ENCODE measurements at places on chromosomes 3 and 15.

DNA sequence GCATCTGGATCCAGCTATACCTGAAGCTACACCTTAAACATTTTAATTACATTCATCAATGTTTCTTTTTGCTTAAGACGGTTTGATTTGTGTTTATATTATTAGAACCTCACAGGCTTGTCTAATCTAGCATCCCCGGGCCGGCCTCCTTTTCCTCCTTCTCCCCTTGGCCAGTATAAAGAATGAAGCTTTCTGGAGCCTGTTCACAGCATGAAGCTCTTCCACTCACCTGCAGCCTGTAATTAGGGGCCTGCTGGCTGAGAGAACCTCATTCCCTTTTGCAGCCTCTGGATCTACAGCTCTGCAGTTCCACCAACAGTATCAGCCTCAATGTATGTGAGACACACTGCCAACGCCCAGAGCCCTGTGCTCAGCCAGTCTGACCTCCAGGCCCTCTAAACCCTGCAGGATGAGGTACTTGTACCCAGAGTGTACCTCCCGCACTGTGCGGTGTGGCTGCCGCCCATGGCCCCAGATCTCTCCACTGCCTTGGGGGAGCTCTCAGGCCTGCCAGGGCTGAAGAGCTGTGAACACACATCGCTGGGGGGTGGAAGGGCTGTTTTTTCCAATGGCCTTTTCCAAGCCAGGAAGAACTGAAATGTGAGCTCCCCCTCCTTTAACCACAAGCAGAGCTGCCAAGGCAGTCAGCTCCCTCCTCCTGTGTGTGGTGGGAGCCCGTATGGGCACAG, 114.7 kb upstream of the ALDH1A3 start:
- peak; percentile 56 for DNase-seq

DNA sequence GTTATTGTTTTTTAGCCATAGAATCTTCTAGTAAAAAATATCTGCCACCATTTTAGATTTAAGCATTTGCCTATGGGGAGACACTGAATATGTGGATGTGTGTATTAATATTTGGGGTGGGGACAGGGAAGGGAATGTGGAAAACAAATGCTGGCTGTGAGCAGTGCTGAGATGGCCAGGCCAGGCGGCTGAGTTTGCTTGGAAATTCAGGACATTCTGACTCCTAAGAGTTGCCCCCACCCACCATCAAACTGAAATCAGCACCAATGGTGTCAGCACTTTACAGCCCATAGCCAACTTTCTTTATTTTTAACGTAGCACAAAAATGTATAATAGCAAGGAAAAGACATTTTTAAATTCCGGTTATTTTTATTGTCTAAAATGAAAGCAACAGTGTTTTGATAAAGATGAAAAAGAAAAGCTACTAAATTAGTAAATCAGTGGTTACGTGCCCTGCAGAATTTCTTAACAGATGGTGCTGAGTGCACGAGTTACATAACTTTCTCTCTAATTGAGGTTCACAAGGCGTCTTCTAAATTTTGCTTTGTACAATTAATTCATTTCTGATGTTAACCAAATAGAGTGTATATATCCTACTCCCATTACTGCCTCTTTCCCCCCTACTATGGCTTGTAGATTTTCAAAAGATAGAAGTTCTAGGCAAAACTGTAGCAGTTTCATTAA, 34.0 kb downstream of the B3GALNT1 start:
- DNase-seq, result no peak

DNA sequence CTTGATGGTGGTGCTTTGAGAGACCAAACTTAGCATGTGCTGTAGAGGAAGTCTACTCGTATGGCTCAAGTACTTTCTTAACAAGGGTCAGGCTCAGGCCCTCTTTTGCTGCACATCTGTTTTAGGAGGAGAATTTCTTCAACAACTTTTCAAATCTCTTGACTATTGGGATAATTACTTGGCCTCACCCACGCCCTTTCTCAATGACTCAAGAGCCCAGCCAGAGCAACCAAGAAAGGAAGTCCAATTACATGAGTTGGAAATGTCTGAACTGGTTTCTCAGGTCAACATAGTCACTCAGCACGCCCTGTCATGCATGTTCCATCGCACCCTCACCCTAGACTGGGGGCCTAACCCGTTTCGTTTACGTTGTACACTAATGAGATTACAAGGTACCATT, 44.8 kb upstream of the UMPS start:
- no peak for DNase-seq

DNA sequence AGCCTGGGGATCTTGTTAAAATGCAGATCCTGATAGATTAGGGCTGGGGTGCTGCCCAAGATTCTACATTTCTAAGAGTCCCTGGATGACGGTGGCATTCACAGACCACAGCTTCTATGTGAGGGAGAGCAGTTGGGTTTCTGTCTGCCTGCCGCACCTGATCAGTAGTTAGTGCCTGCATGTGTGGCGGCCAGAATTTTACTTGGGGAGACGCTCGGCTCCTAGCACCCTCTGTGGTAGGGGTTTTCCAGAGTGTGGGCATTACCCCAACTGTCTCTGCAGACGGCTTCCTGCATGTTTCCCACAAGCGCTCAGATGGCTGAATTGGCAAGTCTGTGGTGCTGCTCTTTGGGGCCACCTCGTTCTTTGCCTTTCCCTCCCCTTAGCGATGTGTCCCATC, 8.3 kb downstream of the GHRL start:
- DNase-seq, result no peak

- no peak for DNase-seq
Measured at GRCh38 chr3:119619094-119619493, 21.4 kb downstream of the PLA1A start.

DNA sequence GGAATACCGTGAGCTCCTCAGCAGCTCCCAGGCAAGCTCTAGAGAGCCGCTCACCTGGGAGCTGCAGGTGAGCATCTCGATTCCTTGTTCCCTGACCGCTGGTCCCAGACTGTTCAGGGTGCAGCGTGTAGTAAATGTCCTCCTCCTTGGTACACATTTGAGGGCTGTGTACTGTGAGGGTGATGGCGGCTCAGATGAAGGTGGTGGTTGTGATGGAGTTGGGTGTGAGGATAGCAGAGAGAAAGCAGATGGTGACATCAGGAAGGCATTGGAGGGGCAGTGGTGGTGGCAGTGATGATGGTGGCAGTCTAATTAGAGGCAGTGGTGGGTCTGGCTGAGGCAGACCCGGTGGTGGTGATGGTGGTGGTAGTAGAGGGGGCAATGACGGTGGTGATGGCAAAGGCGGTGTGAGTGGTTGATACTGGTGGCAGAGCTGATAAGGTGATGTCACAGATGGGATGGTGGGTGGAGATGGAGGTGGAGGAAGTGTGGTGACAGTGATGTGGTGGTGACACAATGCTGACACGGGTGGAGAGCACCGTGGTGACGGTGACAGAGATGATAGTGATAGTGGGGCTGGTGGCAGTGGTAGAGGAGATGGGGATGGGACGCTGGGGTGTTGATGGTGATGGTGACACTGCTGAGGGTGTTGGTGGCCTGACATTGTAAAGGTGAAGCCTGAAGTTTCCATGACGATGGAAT, at the start of gene DNAJB8:
Gene DNAJB8 (minus strand): TSS at position 51 of the 702 bp plus-strand sequence. CDS start 3,645 bp downstream, outside the sequence.
- DNase-seq, result no peak

GRCh38 chr15:94592495-94592894, 361.1 kb downstream of the MCTP2 start:
- DNase-seq, result no peak

GRCh38 chr3:178690571-178690970, 154.3 kb downstream of the KCNMB2 start:
- DNase-seq, result no peak

DNA sequence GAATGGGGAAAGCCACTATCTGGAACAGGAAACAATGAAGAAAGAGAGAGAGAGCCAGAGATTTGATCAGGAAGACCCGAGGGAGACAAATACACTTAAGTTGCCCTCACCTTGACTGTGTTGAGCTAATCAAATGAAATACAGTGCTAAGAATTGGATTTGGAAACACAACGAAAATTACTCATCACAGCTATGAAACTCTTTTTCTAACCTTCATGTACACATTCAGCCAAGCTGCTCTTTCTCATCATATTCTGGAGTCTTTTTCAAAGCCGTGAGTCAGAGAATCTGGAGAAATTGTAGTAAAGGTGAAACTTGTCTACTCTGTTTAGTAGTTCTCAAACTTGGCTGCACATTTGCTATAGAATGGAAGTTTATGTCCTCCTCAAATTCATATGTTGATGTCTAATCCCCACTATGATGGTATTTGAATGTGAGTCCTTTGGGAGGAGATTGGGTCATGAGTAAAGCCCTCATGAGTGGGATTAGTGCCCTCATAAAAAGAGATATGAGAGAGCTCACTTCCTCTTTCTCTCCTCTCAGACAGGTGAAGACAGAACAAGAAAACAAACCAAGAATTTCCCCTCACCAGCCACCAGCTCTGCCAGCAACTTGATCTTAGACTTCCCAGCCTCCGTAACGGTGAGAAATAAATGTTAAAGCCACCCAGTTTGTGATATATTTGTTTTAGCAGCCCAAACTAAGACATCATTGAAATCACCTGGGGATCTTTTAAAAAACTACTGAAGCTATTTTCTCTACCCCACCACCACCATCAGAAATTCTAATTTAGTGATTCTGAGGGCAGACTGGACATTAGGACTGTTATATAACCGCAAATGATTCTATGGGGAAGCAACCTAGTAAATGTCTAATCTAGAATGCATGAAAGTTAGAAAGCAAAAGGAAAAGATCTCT, 143.6 kb upstream of the GRM7 start:
- no peak for DNase-seq

GRCh38 chr15:75696854-75697259, 15.8 kb downstream of the CSPG4 start:
- no peak for DNase-seq

- no peak for DNase-seq
Measured at GRCh38 chr3:149555927-149556326, 81.4 kb downstream of the TM4SF4 start.

- no peak for DNase-seq
Measured at GRCh38 chr15:70629735-70630273, 133.6 kb downstream of the UACA start.

DNA sequence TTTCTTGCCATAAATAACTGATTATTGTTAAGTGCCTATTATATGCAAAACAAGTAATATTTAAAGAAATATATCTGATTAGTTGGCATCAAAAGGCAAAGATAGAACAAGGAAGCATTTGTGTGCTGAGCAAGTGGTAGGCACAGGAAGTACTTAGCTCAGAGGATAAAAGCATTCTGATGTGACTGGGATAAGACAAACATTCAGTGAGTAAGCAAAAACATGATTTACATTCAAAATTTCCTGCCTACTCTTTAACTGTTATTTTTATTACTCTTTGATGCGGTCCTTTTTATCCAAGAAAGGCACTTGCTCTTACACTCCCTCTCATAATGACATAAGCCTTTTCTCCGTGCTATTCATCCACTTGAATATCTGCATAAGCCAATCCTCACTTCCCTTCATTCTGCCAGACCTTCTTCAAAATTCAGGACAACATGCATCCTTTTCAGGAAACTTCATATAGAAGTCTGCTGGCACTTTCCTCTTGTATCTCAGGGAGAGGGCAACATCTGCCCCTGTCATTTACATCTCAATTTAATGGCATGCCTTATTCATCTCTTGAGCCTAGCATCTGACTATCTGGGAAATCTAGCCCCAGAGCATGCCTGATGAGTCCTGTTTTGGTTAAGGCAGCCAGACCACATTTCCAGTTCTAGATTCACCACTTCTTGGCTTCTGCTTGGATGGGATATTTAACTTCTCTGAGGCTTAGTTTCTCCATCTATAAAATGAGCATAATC, 478.2 kb upstream of the ROBO2 start:
- no peak for DNase-seq

GRCh38 chr3:165839296-165840076, 2.3 kb upstream of the BCHE start:
- DNase-seq, result no peak

- DNase-seq, result no peak
Measured at GRCh38 chr3:30518872-30519271, 87.5 kb upstream of the TGFBR2 start.

GRCh38 chr3:106403371-106404145, 534.7 kb upstream of the CBLB start:
- no peak for DNase-seq

- DNase-seq, result no peak
Measured at GRCh38 chr15:38748710-38749109, 184.1 kb upstream of the RASGRP1 start.

GRCh38 chr3:132354916-132355702, 37.9 kb downstream of the ACP3 start:
- no peak for DNase-seq

GRCh38 chr15:68634531-68634930, 55.7 kb downstream of the CORO2B start:
- DNase-seq, result no peak

DNA sequence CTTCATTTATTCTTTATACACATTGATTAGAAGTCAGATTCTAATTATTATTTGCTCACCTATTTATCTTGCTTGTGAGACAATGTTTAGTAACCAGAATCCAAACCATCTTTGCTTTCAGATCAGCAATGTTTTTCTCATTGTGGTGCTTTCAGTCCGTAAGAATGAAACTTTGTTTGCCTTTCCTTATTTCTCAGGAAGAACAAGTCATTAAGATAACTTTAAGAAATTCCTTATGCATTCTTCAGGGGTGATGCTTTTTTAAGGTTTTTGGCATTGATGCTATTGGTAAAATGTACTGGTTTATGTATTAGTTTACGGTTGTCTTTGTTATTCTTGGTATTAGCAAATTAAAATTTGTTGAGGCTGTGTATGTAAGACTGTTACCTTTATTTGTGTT, 120.8 kb upstream of the POU1F1 start:
- no peak for DNase-seq

DNA sequence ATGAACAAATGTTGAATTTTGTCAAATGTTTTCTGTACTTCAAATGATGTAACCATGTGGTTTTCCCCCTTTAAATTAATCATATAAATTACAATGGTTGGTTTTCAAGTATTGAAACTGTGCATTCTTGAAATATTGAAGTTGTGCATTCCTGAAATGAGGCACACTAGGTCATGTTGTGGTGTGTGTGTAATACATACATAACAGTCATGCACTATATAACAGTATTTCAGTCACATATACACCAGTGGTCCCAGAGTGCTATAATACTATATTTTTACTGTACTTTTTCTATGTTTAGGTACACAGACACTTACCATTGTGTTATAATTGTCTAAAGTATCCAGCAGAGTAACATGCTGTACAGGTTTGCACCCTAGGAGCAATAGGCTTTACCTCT, 11.0 kb upstream of the IQCF5 start:
- DNase-seq, result no peak

DNA sequence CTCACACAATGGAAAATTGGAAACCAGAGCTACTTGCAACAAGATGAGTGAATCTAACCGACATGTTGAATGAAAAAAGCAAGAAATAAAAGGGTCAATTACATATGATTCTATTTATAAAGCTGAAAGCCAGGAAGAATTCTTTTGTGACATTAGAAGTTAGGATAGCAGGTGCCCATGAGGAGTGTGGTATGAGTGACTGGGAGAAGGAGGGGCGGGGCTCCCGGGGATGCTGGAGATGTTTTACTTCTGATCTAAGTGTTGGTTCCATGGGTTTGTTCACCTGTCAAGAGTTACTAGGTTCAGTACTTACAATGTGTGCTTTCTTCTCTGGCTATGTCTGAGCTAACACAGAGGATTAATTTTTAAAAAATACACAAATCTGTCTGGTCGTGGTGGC, 60.8 kb downstream of the NSMCE3 start:
- DNase-seq, result no peak

Measured in aorta (tissue), 5 donors.